ENCODE measurements at places on chromosomes 13 and 19.
A peak's percentile ranks its signal among the peaks of the same experiment; 100 is the strongest.

DNA sequence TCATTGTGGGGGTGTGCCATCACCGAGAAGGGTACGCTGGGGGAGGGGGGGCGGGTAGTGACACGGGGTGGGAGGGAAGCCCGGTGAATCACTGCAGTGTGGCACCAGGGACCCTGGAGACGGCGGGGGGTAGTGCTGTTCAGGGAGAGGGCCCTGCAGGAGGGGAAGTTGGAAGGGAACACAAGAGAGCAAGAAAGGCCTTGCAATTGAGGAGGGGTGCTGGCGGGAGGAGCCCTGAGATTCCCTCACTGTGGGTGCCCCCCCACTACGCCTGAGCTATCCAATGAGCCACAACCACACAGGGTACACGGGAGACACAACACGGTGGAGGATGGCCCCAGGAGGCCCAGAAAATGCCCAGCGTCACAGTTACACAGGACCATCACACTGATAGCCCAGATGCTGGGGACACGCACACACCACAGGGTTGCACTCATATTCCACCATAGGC lies 516 bp upstream of the ATP1A3 start:
- no peak for DNase-seq

GRCh38 chr13:42750794-42751193 lies 30.6 kb upstream of the FAM216B start:
- DNase-seq, result no peak

DNA sequence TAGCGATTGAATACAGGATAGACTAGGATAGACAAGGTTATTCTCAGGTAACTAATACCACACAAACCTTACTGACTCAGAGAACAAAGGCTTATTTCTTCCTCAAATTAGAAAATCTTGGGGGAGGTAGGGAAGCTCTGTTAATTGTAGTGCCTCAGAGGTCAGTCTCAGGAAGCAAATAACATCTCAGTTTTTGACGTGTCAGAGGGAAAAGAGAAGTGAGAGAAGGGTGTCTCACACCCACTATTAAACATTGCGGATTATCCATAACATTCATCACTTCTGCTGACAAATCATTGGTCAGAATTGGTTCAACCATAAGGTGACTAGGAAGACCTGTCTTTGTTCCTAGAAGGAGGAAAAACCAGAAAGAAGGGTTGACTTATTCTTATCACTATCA lies 579.4 kb upstream of the MIR17HG start:
- DNase-seq, result no peak

DNA sequence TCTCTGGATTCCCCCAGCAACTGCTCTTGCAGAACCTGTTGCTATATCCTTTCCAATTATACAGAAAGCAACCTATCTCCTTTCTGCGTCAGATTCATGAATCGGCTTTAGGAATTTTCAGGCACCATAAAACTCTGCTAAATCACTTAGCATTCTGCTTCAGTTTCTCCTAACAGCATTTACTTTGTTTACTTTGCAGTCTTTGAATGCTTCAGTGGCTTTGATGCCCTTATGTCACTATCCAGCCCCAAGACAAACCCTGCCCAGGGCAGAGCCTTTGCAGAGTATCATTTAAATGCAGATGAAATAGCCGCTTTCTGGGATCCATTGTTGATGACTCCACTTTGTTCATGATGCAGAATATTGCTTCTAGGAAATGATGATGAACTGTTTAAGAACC lies 43.1 kb downstream of the SLITRK1 start:
- DNase-seq, result no peak

GRCh38 chr19:16377521-16377920 lies 52.9 kb downstream of the KLF2 start:
- no peak for DNase-seq

- peak; percentile 58 for DNase-seq
Observed at GRCh38 chr19:44820648-44821609, 12.0 kb downstream of the BCAM start.

GRCh38 chr13:74168263-74168675 lies 34.1 kb upstream of the KLF12 start:
- no peak for DNase-seq

- DNase-seq, result no peak
Observed at GRCh38 chr13:95509521-95510310, 42.8 kb upstream of the CLDN10 start.
